ENCODE measurements at places on chromosomes 16 and 17. TPM values are rescaled to one million over a fixed set of nuclear protein-coding genes. Genes with fewer than 3 reads are reported as not detected.

The DPEP2NB gene
- polyA plus RNA-seq: not detected

The SECTM1 gene
- 12.5 TPM for polyA plus RNA-seq

The ABCA6 gene
- 8.7 TPM for polyA plus RNA-seq

The TMEM204 gene
- polyA plus RNA-seq: 31.6 TPM

The ELMO3 gene
- polyA plus RNA-seq: 13.3 TPM

The TEFM gene
- 10.1 TPM for polyA plus RNA-seq

DNA sequence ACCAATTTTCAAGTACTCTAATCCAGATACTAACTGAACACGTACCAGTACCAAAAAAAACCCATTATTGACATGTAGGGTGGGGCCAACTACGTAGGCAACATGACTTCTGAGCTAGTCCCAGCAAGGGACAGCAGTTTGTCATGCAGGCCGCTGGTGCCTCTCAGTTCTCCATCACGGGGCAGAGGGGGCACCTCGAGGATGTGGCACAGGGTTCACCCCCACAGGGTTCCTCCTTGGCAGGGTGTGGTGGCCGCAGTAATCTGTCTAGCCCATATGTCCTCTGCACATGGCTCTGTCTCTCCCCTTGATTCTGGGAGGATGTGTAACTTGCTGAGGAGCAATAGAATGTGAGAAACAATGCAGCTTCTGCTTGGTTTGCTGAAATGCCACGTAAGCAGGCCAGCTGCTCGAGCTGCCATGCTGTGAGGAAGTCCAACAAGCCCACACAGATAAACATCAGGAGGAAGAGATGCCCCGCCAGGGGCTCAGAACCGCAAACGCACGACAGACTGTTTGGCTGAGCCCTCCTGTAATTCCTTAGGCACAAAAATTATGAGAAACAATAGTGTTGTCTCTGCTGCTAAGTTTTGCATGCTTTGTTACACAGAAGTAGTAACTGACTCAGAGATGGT is 62.4 kb downstream of the NT5M start:
- DNase-seq: no peak

DNA sequence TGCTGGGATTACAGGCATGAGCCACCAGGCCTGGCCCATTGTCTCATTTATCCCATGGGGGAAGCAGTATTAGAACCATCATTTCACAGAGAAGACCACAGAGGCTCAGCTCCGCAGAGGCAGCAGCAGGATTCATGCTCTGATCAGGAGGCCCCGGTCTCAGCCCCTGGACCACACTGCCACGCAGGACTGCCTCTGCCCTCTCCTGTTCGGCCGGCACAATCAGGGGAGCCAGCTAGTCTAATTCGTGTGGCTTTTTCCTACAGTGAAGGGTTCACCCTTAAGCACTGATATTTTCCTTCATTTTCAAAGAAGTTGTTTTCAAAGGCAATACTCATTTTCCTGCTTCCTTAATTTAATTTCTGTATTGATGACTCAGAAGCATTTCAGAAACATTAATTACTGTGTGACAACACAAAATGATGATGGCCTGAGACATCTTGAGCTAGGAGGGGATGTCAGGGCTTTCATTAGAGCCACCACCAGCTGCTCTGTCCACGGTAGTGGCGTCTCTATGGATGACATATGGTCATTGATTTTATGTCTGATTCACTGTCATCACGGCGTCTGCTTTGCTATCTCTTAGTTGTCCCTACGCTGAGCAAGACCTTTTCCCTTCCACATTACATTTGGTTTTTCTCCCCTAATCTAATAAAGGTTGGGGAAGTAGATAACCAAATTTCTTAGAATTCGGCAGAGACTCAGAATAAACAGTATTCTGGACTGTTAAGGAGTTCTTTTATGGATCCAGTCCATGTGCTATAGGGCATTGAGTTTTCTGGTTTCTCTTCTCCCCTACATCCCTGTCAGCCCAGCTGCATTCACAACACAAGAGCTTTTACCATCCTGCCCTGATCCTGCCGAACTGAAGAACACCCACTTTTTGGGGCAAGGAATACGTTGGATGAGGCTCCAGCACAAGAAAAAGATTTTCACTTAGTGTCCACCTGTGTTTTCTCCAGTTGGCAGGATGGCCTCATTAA is 314.0 kb downstream of the SLC39A11 start:
- DNase-seq: no peak

DNA sequence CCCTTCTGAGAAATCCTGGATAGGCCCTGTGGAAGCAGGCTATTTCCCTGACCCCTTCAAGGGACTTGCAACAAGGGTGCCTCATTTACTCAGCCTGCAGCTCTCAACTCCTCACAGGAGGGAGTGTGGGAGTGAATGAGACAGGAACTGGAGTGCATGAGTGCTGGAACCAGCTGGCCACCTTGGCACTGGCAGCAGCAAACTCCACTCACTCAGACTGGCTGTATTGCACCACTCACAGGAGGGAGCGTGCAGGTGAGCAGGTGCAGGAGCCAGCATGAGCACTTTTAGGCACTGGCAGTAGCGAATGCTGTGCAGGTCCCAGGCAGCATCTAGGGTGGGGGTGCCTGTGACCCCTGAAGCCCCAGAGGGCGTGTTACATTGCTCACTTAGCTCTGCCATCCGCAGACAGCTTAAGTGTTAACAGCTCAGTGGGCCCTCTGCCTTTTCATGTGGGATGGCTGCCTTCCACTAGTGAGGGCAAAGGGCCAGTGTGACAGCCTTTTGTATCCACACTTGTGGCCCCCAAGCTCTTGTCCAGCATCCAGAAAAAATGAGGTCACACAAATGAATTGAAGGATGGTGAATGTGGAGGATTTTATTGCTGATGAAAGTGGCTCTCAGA is 11.0 kb upstream of the ZNHIT3 start:
- no peak for DNase-seq

DNA sequence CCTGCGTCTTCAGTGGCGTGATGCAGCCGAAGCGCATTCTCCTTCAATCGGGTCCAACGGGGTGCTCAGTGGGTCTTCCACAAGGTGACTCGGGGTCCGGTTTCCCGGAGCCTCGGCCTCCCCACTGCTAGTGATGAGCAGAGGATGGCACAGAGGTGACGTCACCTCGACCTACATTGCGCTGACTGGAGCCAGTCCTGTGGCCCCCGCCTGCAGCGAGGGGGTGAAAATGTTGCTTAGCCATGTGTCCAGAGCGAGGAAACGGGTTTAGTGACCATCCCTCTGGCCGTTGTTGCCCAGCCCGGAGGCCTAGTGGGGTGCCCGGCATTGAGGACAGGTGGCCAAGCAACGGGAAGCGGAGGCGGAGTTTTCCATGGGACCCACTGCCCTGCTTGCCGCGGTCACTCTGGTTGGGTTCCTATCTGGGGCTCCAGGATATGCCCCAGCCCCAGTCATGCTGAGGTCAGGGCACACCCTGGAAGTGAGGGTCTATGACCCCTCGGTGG is 190.6 kb upstream of the CIBAR2 start:
- DNase-seq: no peak

GRCh38 chr17:29642171-29642611 is 19.5 kb upstream of the CORO6 start:
- no peak for DNase-seq

GRCh38 chr17:80886641-80887573 is 104.7 kb upstream of the CHMP6 start:
- DNase-seq: no peak

- no peak for DNase-seq
Measured at GRCh38 chr17:56891751-56892150, 22.1 kb downstream of the TRIM25 start.

DNA sequence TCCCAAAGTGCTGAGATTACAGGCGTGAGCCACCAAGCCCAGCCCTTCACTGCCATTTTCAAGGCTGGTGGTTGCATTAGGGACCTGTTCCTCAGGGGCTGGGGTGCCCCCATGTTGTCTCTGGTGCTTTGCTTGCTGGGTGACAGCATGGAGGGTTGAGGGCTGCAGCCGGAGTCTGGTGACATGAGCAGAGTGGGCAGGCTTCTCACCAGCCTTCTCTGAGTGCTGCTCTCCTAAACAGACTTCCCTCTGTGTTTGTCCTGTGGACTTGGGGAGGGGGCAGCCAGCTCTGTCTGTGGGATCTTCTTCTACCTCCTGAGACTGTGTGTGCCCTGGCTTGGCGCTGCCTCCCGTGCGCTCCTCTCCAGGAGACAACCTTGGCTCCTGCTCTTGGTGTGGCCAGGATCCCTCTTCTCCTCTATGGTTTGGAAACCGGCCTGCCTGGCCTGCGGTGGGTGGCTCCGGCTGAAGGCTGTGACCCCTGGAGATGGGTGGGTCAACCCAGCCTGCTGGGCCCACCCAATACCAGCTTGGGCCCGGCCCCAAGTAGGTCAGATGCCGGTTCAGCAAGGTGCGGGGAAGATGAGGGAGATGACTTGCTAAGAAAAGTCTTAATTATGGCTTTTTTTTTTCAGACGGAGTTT is 72.1 kb downstream of the PDPK1 start:
- DNase-seq: no peak

DNA sequence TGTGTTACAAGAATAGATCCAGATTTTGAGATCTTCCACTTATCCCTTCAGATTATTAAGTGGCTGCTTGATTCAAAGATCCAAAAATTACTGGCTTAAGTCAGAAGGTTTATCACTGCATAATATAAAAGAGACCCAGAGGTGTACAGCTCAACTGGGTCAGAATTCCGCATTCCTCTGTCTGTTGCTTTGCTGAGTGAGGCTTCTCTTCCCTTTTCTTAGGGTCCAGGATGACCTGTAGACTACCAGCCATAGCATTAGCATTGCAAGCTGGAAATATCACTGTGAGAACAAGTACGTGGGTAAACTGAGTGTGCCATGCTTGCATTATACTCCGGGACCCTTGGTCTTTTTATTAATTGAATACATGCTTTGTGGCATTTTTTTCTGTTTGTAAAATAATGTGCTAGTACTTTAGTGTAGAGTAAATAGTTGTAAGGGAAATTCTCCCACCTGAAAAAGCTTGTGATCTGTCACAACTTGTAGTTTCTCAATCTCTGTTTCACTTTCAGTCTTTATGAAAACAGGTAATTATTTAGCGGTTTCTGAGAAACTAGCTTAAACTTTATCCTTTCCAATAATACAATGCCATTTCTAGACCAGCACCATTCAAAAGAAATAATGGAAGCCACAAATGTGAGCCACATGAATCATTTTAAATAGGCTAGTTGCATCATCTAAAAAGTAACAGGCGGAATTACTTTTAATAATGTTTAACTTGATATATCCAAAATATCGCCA is 61.6 kb downstream of the TNRC6C start:
- no peak for DNase-seq

Data from lung (tissue), 17 donors.